ENCODE measurements at places on chromosomes 11 and 22. TPM values are rescaled to one million over a fixed set of nuclear protein-coding genes. Genes with fewer than 3 reads are reported as not detected.
A peak's percentile ranks its signal among the peaks of the same experiment; 100 is the strongest.

The CHADL gene
- not detected for total RNA-seq

DNA sequence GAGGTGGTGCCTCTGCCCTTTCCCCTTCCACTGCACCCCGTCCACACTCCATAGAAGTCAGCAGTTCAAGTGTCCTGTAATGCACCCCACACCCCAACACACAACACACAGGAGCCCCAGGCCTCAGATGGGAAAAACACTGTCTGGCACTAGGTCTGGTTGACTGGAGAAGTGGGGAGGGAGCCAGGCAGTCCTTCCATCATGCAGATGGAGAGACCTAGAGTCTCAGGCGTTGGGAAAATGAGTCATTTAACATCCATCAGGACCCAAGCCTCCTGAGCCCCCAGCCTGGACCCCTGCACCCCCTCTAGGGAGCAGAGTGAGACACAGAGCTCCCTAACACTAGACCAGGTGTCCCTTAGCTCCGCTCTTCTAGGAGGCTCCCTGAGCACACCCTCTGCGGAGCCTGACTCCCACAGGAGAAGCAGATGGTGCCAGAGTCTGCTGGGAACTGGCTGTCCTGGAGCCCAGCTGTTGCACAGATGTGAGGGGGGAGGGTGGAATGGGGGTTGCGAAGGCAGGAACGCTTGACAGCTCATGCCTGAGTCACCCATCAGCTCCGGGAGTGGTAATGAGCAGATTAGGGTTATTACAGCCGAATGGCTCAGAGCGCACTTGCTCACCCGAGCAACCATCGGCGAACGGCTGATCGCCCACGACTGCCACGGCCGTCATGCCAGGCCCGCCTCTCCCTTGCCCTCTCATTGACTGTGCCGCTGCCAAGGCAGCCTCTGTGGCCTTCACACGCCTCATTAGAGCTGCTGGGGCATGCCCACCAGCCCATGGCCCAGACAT, 22.1 kb upstream of the SYT7 start:
- peaks cover 5% of the 10 kb centered on the region for H3K4me1 ChIP-seq
- H3K27me3 ChIP-seq: peaks cover 14% of the 10 kb centered on the region
- H3K4me3 ChIP-seq: no peak overlapping the region
- no peaks in the 10 kb centered on the region for H3K36me3 ChIP-seq
- H3K27ac ChIP-seq: no peak overlapping the region

DNA sequence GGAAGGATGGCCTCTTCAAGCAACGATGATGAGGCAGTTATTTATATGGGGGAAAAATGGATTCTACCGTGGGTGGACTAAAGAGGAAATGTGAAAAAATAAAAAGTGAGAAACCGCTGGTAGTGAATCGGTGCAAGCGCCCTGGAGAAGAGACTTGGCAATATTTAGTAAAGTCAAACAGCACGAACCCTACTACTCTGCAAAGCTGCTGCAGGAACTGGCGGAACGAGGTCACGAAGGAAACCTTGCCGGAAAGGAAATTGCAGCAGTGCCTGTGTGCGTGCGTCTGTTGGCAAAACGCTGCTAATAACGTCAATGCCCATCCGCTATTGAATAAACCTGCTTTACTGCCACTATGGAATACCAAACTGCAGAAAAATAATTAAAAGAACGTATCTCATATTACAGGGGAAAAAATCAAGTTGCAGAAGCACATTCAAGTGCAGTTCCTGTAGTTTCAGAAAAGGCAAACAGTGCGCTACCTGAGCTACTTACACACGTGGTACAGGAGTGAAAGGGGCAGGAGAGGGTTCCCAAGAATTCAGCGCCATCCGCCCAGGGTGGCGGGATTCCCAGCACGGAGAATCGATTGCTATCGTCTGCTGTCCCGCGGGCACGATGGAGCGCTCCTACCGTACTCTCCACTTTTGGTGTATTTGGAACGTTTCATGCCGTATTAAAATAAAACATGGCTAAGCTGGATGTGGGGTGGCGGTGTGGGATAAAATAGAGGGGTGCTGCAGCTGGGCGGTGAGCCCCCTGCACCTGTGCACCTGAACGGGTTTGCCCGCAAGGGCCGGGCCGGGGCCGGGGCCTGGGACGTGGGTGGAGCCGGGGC, 585 bp upstream of the NADSYN1 start:
- no peak overlapping the region for H3K27ac ChIP-seq
- H3K36me3 ChIP-seq: no peaks in the 10 kb centered on the region
- peak; percentile 67 for DNase-seq

The VSIG10L2 gene
- total RNA-seq: not detected

The SMDT1 gene
- 2.9 TPM for total RNA-seq

The OR52N5 gene
- not detected for total RNA-seq

GRCh38 chr22:29692327-29692640, 27.5 kb upstream of the CABP7 start:
- no peaks in the 10 kb centered on the region for H3K36me3 ChIP-seq
- no peak overlapping the region for H3K27ac ChIP-seq
- no peaks in the 10 kb centered on the region for H3K27me3 ChIP-seq
- H3K4me1 ChIP-seq: peaks cover 40% of the 10 kb centered on the region
- no peak for DNase-seq

Measured in neural progenitor cell (in vitro differentiated cells).